ENCODE measurements at places on chromosomes 7 and 10. TPM values are rescaled to one million over a fixed set of nuclear protein-coding genes. Genes with fewer than 3 reads are reported as not detected.

The ANK3 gene
- 14.7 TPM for total RNA-seq

The SUN3 gene
- total RNA-seq = not detected

The LIPM gene
- total RNA-seq = not detected

The ADRB1 gene
- total RNA-seq = not detected

The DLX6 gene
- not detected for total RNA-seq

The GPER1 gene
- 0.14 TPM for total RNA-seq

The ADARB2 gene
- total RNA-seq = not detected

Measured in T-helper 2 cell treated with Interferon-gamma antibody and Interleukin-4, amounts not matched to agents 100 ng/mL and 5 ng/mL, for 36 hours (primary cell).